ENCODE measurements at places on chromosomes 2 and 18.
A peak's percentile ranks its signal among the peaks of the same experiment; 100 is the strongest.

- DNase-seq: no peak
These were observed 84.6 kb downstream of the DNMT3A start for GRCh38 chr2:25257032-25257552.

DNA sequence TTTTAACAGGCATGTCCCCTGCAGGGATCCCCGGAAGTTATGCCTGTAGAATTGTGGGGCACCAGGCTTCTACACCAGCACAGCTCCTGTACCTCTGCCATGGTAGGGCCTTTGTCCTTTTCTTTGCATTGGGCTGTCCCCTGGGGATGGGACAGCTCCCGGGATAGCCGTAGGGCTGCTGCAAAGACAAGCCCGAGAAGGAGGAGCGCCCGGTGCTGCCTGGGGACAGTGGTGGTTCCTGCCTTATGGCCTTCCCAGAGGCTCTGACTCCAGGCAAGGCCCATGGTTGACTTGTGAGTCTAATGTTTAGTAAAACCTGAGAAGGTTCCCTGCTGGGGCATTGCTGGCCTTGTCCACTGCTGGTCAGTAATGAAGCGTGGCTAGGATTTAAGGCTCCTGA, 30.9 kb downstream of the TMEM37 start:
- no peak for DNase-seq

DNA sequence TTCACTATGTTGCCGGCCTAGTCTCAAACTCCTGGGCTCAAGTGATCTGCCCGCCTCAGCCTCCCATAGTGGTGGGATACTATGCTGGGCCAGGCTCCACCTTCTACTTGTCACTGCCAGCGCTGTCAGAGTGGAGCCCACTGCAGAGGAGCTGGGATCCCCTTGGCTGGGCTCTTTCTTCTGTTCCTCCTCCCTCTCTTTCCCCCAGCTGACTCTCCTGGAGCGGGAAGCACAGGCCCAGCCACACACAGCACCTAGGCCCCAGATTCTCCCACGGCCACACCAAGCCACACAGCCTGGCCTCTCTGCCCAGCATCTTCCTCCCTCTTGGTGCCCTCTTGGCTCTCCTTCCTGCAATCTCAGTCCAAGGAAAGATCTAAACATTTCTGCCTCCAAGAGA, 3.7 kb upstream of the GAREM2 start:
- DNase-seq: no peak

- no peak for DNase-seq
These were observed 15.8 kb downstream of the KYNU start for GRCh38 chr2:142893241-142893640.

DNA sequence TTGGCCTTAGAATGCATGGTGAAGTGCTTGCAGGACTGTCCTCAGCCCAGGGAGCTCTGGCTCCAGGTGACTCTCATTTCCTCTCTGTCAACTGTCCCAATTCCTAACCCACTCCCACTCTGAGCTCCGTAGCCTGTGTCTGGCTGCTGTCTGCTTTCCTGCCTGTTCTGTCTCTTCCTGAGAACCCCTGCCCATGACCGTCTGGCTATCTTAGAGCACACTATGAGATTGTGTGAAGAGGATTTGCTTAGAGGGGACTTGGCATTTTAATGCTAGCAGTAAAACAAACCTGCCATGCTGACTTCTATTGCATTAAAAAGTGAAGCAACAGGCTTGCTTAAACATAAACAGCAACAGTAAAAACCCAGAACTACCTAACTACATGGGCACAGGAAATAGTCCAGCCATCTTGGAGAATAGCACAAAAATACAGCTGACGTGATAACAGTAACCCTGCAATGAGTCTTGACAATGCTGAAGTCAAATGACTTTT, 234.7 kb downstream of the PRKCE start:
- DNase-seq: no peak

DNA sequence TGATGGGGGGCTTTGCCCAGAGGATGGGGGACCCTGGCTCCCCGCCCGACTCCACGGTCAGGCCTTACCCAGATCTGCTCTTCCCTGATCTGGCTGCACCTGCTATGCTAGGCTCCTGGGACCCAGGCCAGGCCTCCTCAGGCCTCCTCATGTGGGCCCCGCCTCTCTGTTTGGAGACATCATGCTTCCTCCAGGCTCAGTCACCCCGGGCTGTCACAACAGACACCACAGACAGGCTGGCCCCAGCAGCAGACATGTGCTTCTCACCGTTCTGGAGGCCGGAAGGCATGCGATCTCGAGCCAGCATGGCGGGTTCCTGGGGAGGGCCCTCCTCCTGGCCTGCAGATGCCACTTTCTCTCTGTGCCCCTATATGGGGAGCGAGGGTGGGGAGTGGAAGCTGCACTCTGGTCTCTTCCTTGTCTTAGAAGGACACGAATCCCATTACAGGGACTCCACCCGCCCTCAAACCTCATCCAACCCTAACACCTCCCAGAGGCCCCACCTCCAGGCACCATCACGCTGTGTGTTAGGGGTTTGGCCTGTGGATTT, 10.8 kb upstream of the NEU4 start:
- no peak for DNase-seq

GRCh38 chr2:3487432-3487831, 31.9 kb downstream of the ADI1 start:
- DNase-seq: no peak

DNA sequence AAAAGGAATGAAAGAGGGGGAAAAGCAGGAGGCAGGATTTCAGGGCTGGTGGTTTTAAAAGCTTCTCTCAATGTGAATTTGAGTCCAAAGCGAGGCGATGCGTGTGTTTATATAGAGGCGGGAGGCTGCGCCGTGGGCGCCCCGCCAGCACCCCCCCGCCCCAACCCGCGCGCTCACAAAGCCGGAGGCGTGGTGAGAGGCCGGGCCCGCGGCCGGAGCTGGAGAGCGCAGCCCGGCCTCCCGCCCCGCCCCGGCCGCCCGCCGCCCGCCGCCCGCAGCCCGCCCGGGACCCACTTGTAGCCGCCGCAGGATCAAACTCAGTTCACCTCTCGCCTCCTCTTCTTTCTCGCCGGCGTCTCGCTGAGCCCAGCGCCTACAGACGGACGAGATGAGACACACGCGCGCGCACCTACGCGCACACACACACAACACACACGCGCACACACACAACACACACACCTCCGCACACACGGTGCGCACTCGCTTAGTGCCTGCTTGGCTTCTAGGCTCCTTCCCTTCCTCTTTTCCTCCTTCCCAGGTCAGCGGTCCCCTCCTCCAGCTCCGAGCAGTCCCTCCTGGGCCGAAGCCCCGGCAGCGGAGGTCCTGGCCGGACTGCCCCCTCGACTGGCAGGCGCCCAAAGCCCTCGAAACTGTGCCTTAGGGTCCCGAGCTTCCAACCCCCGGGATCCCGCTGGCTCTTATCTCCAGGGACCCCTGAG, 1.3 kb upstream of the CYP26B1 start:
- DNase-seq: no peak

GRCh38 chr2:64985447-64985846, 3.8 kb upstream of the SLC1A4 start:
- DNase-seq: no peak

DNA sequence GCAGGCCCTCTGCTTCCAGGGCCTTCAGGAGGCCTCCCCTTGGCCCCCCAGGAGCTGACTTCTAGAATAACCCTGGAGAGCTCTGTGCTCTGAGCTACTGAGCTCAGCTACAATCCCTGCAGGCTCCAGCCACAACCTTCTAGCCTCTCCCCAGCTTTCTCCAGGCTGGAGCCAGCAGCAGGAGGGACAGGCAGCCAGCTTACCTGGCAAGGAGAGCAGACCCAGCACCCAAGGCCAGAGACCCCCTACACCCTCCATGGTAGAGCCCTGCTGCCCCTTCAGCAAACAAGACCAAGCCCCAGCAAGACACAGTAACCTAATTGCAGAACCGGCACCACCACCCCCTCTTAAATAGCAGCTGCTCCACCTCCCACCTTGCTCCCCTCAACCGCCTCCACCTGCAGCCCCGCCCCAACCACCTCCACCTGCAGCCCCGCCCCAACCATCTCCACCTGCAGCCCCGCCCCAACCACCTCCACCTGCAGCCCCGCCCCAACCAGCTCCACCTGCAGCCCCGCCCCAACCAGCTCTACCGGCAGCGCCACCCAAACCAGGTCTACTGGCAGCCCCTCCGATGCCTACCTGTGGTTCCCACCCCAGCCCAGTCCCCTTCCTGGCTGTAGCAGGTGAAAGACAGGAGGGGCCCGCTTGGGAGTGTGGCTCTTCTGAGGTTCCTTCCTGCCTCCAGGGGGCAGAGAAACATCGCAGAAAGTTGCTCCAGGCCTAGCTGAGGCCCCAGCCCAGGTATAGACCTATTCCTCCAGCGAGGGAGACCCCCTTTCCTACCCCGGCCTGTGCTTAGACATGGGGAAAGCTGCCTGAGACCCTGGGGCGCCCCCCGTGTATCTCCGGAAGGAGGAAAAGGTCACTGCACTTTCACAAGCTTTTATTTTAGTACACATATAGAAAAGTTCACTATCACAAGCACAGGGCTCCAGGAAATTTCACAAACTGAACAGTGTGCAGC, at the start of gene ASTL:
Gene ASTL, minus strand, starts transcription at position 324 of the 967 bp plus-strand sequence. Its CDS starts 66 bp downstream, at position 258.
- peak; percentile 55 for DNase-seq

GRCh38 chr18:25974630-25975077, 115.8 kb downstream of the SS18 start:
- DNase-seq: no peak

- DNase-seq: no peak
These were observed 130.1 kb upstream of the EFEMP1 start for GRCh38 chr2:56053679-56054078.

GRCh38 chr2:198100346-198100745, 296.0 kb downstream of the PLCL1 start:
- DNase-seq: peak; percentile 85

DNA sequence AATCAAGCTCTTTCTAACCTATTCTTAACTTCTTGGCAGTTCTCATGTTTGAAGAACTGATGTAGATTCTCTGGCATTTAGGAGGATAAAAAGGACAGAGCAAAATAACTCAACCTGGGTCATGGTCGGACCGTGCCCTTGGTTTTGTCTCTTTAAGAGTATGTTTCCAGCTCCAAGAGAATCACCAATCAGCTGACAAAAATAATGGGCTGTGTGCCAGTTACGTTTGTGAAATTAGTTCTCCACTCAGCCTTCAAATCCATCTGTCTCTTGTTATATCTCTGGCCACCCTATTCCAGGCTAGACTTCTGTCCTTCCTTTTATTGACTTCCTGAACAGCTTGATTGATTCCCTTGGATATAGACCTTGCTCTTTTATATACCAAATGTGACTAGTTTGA, 225.7 kb downstream of the EPHA4 start:
- DNase-seq: no peak

DNA sequence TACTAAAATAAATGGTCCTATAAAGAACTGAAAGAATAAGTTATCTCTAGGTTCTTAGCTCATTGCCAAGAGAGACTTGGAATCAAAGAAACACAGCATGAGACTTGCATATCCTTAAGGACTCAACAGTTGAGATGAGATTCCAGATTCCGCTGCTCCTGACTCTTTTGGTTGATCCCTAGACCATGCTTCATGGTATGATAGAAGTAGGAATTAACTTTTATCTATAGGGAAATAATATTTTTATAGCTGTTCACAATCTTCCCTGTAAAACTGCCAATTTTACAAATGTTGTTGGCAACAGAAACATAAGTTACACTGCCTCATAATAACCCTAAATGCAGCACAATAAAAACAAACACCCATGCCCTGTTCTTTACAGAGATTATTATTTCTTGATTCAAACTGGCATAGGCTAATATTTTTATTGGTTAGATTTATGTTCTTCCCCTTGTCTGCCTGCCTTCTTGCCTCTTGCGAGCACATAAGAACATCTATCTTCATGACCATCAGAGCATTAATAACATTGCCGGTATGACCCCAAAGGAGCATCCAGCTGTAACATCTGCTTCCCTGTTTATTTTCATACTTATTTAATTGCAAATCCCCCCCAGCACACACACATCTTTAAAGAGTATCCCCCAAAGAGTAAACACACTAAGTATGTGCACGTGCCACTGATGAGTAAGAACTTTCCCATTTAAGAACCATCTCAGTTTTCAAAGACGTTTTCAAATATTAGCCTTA, 735.7 kb upstream of the SLC8A1 start:
- no peak for DNase-seq

- peak; percentile 72 for DNase-seq
These were observed 813 bp upstream of the MEIS1 start for GRCh38 chr2:66433945-66434678.

DNA sequence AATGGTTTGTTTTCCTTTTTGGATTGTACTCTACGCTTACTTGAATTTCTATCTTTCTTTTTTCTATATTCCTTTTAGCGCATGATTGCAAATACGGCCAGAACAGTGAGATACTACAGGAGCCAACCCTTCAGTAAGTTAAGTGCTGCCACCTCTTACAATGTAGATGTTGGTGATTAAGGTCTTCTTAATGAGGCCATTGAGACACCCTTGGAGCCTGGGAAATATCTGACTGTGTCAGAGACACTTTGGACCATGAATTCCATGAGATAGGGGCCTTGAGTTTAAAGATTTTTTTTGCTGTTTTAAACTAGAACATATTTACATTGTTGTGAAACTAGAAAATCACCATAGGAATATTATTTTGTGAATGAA, 27.1 kb upstream of the MAP3K20 start:
- DNase-seq: no peak

GRCh38 chr18:13606604-13607254, 119.6 kb downstream of the FAM210A start:
- peak; percentile 33 for DNase-seq

DNA sequence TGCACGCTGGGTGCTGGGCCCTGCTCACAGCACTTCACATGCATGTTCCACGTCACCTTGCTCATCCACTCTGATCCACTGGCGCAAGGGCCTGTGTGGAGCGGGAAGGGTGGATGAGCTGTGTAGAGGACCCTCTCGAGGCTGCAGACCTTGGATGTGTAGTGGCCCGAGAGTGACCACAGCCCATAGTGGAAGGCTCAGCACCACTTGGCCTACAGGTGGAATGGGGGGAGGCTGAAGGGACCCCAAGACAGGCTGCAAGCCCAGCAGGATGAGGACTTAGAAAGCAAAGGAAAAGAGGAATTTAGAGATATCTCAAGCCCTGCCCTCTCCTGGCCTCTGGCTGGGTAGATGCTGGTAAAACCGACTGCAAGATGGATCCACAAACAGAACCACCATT, 175.9 kb upstream of the COPS8 start:
- no peak for DNase-seq

- peak; percentile 18 for DNase-seq
These were observed 109.9 kb downstream of the MSTN start for GRCh38 chr2:189952536-189953109.

GRCh38 chr2:148523315-148523714, 121.2 kb upstream of the EPC2 start:
- no peak for DNase-seq

- DNase-seq: no peak
These were observed 49.2 kb upstream of the TUBA3D start for GRCh38 chr2:131426727-131427126.

GRCh38 chr2:230739961-230740360, 27.3 kb downstream of the CAB39 start:
- DNase-seq: no peak

GRCh38 chr2:128385365-128385764, 66.7 kb upstream of the HS6ST1 start:
- DNase-seq: no peak

- no peak for DNase-seq
These were observed 13.8 kb upstream of the MYOM1 start for GRCh38 chr18:3233433-3234168.

Measured in suppressor macrophage treated with lipopolysaccharide for 4 hours (primary cell).